ENCODE measurements at places on chromosomes 3 and 15. TPM values are rescaled to one million over a fixed set of nuclear protein-coding genes. Genes with fewer than 3 reads are reported as not detected.

The HGD gene
- total RNA-seq, result not detected

The GOLGA6D gene
- total RNA-seq, result not detected

The PRTG gene
- total RNA-seq, result 1.7 TPM

The ITGA11 gene
- total RNA-seq, result 2.5 TPM

The PLA2G4D gene
- total RNA-seq, result not detected

The FOXL2NB gene
- total RNA-seq, result not detected

The PRR20G gene
- total RNA-seq, result not detected

The LYZL4 gene
- not detected for total RNA-seq

The SEC62 gene
- 52.2 TPM for total RNA-seq

The SCN5A gene
- 2.0 TPM for total RNA-seq

DNA sequence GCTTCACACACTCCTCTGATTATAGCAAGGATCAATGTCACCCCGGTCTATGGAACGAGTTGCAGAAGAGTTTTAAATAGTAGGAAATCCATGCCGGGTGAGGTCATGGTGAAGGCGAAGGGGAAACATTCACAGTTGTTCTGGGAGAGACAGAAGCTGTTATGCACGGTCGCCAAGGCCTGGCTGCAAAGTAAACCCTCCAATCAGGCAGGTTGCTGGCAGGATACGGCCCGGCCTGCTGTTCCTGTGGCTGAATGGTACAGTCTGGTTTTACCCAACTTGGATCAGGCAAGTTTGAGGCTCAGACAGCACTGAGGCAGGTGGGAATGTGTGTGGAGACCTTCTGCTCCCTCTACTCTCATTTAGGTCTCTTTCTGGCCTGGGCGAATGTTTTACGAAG lies 45.3 kb upstream of the ATP2B2 start:
- no peak for DNase-seq

DNA sequence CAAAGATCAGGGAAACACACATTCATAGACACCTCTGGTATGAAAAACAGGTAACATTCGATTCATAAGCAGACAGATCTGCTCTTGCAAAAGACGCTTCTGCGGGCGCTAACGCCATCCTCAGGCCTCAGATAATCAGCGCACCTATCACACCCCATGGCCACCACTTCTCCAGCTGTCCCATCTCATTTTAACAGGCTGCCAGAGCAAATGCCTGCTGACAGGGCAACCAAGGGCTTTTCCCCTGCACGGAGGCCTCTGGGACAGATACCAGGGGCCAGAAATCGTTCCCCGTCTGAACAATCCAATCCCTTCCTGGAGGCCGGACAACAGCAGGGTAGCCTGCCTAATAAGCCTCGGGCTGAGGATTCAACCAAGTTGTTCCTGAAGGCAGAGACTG lies 15.2 kb downstream of the ABCC5 start:
- DNase-seq, result no peak

DNA sequence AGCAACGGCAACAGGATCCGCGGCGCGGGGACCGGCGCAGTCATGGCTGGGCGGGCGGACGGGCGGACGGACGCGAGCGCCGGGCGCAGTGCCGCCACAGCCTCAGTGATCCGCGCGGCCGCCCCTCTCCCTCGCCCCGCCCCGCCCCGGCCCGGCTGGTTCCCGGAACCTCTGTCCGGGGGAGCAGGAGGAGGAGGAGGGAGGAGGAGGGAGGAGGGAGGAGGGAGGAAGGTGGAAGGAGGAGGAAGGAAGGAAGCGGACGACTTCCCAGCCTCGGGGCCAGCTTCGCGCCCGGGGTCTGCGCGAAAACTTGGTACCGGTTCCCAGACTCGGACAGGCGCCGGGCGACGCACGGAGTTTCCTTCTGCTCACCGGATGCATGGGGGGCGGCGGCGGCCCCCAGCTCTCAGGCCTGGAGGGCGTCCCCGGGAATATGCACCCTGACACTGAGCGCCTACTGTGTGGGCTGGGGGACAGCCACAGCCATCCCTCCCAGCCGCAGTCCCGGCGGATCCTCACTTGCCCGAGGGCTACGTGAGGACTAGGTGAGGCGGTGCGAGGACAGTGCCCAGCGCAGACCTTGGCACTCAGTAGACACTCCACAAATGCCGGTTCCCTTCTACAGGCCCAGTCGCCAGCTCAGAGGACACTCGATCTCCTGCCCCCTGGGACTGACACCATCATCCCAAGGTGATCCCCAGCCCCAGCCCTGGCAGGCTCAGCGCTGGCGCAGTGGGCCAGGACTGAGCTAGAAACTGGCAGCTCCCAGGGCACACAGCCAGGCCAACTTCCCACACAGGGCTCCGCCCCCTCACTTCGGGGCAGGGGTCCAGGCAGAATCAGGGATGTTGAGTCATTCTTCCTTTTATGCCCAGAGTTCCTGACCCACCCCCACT lies at the start of gene SHISA5:
SHISA5 (minus strand) TSS at position 124 of the 896 bp plus-strand sequence; CDS start at position 44, 80 bp downstream.
- DNase-seq, result peak; percentile 58

GRCh38 chr3:58403513-58404109 lies 30.0 kb downstream of the PDHB start:
- DNase-seq, result no peak

- DNase-seq, result peak; percentile 99
Measured at GRCh38 chr3:29065211-29065785, 215.6 kb upstream of the RBMS3 start.

DNA sequence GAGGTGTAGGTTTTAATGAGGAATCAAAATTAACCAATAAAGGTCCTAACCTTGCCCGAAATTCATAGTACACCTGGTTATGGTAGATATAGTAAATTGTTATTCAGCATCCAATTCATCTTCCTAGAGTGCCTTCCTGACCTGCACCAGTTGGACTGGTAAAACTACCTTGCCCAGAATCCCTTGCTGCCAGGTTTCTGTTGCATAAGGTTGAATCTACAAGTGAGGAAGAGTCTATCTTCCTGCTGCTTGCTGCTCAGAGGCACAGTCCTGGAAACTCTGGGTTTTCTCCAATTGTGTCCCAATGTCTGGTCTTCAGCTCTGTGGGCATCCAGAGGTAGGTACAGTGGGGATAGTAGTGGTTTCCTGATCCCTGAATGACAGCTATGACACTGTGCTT lies 17.3 kb downstream of the CCDC54 start:
- no peak for DNase-seq

GRCh38 chr3:18529631-18530030 lies 104.5 kb upstream of the SATB1 start:
- DNase-seq, result no peak

- DNase-seq, result no peak
Measured at GRCh38 chr3:146368882-146369523, 100.4 kb downstream of the PLSCR2 start.

- no peak for DNase-seq
Measured at GRCh38 chr3:187976365-187976900, 177.5 kb upstream of the LPP start.

DNA sequence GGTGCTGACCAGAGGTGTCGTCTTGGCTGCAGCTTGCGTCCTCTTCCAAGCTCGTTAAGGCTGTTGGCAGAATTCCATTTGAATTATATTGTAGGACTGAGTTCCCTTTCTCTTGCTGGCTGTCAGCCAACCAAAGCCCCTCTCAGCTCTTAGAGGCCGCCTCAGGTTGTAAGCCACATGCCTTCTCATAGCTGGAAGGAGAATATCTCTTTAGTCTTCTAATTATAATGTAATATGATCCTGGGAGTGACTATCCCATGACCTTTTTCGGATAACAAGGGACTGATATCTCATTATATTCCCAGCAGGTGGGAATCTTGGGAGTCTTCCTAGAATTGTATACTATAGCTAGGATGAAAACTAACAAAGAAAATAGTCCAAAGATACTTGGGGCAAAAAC lies 4.8 kb downstream of the SCG5 start:
- DNase-seq, result no peak

GRCh38 chr3:181694805-181695660 lies 16.7 kb upstream of the SOX2 start:
- DNase-seq, result no peak

DNA sequence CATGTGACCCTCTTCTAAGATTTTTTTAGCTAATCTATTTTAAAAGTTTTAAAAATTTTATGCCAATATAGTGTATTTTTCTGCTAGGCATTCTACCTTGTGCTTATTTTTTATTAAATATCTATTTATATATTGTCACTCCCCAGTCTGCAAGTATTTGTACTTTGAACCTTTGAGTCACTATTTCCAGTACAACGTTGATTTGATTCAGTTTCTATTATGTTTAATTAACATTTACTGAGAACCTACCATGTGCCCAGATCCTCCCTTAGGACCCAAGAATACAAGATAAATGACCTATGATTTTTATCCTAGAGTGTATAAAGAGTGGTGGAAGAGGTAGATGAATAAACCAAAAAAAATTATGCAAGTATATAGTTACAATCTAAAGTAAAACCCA lies 311.2 kb downstream of the DOCK3 start:
- DNase-seq, result no peak

DNA sequence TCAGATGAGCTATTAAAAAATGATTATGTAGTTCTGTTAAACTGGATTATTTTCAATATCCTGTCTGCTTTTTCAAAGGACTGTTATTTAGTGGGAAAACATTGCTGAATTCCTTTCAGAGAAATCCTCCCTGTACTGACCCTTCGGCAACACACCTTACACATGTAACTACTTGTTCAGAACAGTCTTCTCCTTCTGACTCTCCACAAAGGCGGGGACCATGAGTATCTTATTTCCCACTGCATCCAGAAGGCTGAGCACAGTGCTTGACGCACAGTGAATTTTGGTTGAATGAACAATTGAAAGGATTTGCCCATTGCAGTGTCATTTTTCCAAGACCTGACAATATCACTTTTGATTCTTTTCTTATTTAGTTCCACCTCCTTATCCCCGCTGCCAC lies 23.1 kb upstream of the CFAP161 start:
- no peak for DNase-seq

DNA sequence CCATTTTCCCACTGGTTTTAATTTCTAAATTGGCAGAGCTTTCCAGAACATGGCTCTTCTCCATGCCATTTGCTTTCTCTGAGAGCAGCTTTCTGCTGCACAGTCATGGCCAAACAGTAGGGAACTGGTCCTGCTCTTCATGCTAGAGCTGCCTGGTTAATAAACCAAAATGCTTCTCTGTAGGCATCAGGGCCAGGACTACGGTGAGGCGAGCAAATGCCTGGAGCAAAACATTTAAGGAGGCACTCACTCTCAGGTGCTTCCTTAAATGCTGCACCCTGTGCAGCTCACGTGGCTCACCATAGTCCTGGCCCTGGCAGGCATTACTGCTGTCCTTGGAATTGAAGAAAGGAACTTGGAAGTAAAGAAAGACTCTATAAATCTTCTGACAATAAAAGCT lies 48.5 kb upstream of the PPP2R3A start:
- no peak for DNase-seq

- DNase-seq, result no peak
Measured at GRCh38 chr3:133448478-133449122, 48.7 kb downstream of the BFSP2 start.

- no peak for DNase-seq
Measured at GRCh38 chr3:193772422-193772763, 179.4 kb downstream of the OPA1 start.

DNA sequence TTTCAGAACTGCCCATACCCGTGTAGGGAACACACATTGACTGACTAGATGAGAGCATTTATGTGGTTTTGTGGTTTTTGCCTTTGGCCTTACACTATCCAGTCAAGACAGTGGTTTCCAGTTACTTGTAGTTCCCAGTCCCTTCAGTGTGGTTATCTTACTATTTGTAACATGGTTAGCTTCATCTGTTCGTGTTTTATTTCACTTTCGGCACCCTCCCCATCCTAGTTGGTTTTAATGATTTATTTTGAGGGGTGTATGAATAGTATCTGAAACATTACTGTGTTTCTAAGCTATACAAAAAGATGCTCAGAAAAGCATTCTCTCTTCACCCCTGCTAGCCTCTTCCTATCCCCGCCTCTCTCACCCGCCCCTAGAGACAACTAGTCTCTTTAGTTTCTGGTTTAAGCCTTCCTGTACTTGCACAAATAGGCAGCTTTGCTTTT lies 14.1 kb downstream of the LYSMD4 start:
- peak; percentile 87 for DNase-seq

DNA sequence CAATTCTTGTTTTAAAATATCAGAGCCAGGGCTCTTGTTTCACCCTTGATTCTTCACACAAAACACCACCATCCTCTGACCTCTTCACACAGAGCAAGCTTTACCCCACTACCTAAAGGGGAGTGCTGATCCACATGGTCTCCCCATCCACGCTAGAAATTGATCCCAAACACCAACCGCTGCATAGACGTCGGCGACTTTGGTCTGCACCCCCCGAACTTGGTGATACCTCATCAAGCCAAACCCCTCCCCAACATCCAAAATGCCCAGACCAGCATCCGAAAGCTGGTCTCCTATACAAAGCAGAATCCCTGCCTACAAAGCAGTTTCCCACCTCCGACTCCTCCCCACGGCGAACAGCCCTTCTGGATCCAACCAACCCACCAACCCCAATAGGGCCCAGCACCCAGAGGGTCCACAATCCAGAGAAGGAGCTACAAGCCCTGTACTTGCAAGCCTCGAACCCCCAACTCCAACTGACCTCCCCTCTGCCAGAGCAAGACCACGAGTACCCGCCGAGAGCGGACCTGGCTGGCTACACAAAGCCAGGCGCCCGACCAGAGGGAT lies 25.8 kb upstream of the MTHFS start:
- no peak for DNase-seq

- no peak for DNase-seq
Measured at GRCh38 chr3:95151590-95151989, 1088.7 kb downstream of the NSUN3 start.

DNA sequence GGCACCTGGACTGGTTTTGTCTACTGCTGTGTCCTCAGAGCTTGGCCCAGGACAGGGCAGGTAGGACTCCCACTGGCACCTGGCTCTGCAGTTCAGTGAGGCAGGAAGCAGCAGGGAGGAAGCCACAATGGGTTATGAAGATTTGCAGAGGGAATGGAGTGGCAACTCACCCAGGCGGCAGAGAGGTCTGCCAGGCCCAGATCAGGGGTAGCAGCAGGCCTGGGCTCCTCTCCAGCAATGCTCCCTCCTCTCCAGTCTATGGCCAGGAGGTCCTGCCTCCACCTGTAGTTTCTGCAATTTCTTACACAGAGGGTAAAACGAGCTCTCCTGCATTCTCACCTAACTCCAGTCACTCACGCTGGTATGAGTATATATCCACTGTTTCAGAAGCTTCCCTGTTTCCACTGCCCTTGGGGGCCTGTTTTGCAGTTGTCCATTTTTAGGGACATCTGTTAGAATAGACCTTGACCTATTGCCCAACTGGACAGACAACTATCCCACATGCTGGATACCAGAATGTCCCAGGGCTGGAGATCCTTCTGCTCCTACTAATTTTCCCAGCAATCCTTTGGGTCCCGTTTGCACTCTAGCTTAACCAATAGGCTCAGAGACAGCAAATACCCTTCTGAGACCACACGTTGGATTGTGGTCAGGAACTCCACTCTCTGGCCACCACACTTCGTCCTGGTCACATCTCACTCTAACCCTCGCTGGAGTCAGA lies 35.2 kb downstream of the HMCES start:
- peak; percentile 36 for DNase-seq

GRCh38 chr15:89068325-89068784 lies 19.9 kb upstream of the ABHD2 start:
- DNase-seq, result peak; percentile 98

DNA sequence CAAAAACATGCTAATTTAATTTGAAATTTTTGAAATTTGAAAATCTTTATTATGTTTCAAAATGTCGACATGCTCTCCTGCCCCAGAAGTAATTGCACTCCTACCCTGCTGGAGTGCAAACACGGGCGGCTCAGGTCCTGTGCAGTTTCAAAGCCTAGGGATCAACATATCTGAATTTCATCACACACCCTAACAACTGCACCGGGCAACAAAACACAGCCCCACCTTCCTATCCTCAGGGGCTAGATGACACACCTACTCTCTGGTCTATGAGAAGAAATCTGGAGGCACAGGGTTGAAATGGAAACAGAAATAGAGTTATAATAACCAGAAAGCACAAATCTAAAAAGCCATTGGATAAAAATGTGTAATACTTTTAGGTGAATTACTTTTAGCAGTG lies 61.4 kb downstream of the BFSP2 start:
- no peak for DNase-seq
